ENCODE measurements at places on chromosomes 12 and 14.

DNA sequence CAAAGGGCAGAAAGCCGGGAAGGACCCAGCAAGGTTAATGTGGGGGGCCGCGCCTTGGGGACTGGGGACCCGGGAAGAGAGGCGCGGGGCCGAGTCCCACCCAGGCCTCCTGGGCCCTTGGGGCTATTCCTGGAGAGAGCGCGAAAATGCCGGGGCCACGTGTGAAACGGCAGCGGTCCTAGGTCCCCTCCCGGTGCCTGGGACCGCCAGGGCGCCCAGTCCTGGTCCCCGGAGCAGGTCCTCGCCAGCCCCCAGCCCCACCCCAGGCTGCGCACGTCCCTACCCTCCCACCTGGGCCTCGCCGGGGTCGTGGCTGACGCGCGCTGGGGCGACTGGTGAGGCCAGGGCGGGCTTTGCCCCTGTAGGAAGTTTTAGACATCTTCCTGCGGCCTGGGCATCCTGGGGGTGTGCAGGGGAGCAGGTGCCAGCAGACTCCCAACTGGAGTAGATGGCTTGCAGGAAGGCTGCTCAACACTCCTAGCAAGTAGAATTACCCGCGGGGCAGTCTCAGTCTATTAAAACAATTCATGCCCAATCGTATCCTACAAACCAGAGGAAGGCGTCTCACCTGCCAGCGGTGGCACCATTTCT lies 708 bp downstream of the FAR2 start:
- DNase-seq: peak; percentile 81

DNA sequence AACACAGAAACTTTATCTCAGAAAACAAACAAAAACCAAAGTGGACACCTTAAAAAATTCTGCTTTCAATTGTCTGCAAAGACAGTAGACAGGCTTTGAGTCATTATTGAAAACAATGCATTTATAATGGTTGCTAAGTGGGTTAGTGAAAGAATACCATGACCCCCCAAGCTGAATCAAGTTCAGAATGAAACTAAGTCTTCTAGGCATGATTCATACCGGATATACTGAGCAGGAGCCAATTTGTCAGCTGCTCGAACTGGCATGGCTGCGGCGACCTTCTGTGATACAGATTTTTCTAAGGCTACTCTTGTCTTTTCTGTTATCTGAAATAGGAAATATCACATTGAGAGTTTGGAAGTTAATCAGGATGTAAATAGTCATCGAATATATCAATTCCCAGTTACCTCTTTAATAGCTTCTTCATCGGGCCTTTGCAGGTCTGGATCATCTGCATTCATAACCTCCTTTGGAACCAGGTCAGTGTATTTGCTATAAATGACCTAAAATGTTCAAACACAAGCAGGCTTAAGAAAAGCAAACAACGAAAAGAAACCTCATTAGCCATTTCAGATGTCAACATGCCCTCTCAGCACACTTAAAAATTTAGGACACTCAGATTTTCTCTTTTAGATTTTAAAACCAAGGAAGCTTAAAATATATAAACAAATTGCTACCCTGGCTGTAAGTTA lies 22.3 kb downstream of the SNW1 start:
- DNase-seq: no peak

DNA sequence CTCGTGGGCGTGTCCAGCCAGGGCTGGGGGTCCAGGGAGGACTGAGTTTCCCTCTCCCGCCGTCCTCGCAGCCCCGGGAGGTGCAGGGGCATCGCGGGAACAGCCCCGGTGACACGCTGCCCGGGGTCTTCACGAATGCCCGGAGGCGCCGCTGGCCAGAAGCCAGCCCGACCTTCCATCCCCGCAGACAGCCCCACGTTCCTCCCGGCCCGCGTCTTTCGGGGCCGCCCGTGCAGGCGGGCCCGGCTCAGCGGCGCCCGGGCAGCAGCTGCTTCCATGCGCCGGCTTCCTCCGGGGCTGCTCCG lies 827 bp upstream of the TEDC1 start:
- DNase-seq: no peak

DNA sequence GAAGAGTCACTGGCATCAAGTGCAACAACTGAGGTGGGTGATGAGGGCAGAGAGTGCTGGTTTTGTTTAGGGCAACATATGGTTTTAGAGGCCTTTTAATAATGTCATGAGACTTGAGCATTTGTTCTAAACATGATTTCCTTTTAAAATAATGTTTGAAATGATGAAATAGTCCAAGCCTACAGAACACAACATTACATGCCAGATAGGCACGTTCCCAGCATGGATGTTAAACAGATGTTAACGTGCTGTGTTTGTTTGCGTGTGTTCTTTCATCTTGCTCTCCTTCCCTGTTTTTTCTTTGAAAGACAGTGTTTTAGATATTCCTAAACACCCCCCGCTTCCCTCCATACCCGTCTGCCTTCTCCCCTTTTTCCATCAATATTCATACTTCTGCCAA lies 82.3 kb downstream of the RGS6 start:
- DNase-seq: no peak

DNA sequence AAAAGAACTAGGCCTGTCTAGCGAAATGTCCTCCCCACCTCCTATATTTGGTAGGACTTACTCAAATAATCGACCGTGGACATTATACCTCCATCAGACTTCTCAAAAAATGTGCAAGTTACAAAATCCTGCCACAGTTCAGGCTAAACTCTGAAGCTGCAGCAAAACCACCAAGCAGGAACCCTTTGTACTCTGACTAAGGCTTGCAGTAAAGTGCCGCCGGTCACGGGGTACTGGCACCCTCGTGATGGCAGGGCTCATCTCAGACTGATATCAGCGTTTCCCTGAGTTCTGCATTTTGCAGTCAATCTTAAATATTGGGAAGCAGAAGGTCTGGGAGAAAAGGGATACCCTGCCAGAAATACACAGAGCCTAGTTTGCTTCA lies 17.1 kb downstream of the SLC11A2 start:
- DNase-seq: no peak

DNA sequence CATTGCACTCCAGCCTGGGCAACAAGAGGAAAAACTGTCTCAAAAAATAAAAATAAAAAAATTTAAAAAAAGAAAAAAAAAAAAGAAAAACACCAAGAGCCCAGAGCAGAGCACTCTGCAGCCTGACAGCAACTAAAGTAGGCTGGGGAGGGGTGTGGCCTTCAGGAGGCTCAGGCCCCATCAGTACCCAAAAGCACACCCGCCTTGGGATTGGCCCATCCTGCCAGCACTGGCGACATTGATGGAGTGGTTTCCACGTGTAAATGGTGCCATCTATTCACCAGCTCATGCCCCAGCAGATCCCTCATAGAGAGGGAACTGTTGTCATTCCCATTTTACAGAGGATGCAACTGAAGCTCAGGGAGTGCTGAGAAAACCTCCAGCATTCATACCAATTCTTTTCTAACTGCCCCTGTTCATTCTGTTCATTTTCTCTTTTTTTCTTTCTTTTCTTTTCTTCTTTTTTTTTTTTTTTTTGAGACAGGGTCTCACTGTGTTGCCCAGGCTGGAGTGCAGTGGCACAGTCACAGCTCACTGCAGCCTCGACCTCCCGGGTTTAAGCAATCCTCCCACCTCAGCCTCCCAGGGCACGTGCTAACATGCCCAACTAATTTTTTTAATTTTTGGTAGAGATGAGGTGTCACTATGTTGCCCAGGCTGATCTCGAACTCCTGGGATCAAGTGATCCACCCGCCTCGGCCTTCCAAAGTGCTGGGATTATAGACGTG lies 89.3 kb downstream of the IRF2BPL start:
- no peak for DNase-seq

DNA sequence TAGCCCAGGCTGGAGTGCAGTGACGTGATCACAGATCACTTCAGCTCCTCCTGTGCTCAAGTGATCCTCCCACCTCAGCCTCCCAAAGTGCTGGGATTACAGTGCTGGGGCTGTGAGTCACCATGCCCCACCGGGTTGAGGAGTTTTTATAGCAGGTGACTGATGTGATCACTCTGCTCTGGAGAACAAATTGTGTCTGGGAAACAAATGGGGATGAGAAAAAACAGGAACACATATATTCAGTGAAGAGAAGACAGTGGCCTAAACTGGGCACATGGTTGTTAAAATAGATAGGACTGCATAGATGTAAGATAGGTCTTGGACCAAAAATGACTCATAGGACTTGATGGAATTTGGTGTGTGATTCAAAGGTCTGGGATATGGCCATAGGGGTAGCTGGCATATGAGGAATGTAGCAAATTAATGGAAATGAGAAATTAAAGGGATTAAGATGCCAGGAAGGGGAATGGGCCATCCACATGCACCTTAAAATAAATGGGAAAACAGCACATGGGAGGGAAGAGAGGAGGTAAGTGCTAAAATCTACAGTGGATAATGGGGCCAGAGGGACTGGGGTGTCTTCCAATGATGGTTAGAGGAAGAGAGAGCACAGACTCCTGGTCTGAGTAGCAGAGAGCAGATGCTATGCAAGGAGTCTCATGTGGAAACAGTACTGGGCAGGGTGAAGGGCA lies 11.2 kb downstream of the BCAT1 start:
- no peak for DNase-seq
